ENCODE measurements at places on chromosomes 3 and 15. TPM values are rescaled to one million over a fixed set of nuclear protein-coding genes. Genes with fewer than 3 reads are reported as not detected.

The NUP210 gene
- total RNA-seq, result 0.84 TPM

The SYNM gene
- total RNA-seq, result 10.2 TPM

The PPP2R3A gene
- total RNA-seq, result 14.6 TPM

The PRTG gene
- total RNA-seq, result 12.4 TPM
